Caco-2 (cell line): ENCODE measurements at places on chromosomes 4 and X.

GRCh38 chr4:24508541-24508940 lies 75.8 kb downstream of the DHX15 start:
- H3K27ac ChIP-seq: no peak overlapping the region
- no peak overlapping the region for H3K4me3 ChIP-seq
- no peak for DNase-seq
- no peaks in the 10 kb centered on the region for H3K36me3 ChIP-seq
- no peaks in the 10 kb centered on the region for H3K4me1 ChIP-seq

DNA sequence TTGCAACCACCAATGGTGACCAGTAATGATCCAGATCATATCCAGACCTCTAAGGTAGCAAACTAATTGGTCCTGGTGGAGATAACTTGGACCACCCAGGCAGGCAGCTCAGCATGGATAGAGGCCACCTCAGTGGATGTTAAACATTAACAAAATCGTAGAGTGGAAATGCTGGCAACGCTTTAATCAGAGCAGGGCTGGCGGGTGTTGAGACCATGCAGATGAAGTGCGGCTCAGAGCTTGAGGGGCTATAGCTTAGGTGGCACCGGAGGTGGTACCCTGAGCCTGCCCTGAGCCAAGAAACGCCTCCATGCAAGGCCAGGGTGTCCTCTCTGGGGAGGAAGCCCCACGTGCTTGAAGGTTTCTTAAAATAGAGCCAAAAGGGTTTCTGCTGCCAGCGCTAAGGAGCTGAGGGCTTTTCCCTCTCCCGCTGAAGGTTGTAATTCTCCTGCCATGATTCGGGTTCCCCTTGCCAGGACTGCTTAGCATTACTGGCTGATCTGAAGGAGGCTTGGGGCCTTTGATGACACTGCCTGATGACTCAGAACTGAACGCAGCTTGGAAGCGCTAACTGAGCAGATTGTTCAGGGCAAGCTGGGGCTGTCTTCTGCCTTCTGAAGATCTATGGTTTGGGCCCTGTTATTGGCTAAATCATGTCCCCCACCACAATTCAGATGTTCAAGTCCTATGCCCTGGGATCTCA lies 177.8 kb upstream of the ATP6AP2 start:
- no peaks in the 10 kb centered on the region for H3K4me1 ChIP-seq
- H3K27me3 ChIP-seq: no peaks in the 10 kb centered on the region

DNA sequence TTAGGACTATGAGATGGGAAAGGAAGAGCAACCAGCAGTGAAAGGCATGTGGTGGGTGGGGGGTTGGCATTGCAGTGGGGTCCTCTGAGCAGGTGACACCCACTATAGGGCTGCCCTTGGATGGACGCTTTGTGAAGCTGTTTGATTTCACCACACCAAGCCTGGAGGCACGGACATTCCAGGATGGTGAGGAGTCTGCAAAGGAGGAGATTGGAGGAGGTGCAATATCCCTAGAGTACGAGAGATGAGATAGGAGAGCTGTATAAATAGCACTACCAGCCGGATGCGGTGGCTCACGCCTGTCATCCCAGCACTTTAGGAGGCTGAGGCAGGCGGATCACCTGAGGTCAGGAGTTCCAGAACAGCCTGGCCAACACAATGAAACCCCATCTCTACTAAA lies 42.3 kb downstream of the SHOX start:
- DNase-seq: no peak
- H3K36me3 ChIP-seq: no peaks in the 10 kb centered on the region
- H3K27me3 ChIP-seq: no peaks in the 10 kb centered on the region
- no peak overlapping the region for H3K27ac ChIP-seq
- H3K4me1 ChIP-seq: no peaks in the 10 kb centered on the region
- no peak overlapping the region for H3K4me3 ChIP-seq

DNA sequence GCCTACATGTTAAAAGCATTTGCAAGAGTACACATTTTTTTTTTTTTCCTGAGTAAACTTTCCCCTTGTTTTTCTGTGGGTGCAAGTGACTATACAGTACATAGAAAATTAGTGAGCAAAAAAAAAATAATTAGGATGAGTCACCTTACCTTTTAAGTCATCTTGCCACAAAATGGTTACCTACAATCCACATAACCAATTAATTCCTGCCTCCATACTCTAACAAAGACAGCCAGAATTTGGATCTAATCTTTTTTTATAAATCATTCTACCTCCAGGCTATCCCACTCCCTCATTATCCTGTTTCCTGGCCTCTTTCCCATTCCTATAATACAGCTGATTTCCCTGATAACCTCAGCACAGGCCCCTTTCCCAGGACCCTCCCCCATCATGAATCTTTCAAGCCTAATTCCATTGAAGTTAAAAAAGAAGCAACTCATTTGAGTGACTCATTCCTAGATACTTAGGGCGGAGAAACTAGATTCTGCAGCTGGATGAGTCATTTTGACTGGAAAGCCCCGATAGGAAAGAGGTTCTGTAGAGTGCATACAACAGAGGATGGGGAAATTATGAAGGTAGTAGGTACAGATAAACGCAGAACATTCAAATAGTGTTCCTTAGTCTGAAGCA lies 128.2 kb downstream of the C4orf51 start:
- no peaks in the 10 kb centered on the region for H3K36me3 ChIP-seq
- no peaks in the 10 kb centered on the region for H3K27me3 ChIP-seq

DNA sequence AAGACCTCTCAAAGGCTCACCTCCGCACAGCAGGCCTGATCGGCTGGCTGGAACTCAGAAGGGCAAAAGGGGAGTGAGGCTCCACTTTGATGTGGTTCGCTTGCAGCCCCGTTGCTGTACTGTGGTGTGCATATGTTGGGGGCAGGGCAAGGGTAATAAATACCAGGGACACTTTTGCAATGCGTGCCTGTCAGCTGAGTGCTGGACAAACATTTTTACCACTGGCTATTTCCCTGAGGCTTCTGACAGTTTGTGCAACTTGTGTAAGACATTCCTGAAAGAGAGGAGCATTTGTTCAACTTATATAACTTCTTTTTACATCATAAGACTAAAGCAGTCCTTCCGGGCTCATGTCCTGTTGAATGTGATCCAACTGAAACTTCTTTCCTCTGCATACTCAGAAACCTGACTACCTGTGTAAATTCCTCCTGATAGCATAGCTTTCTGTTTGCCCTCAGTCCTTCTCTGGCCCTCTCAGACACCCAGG lies 82.3 kb downstream of the SPRY1 start:
- H3K27ac ChIP-seq: peak overlapping the region; percentile 97
- H3K4me3 ChIP-seq: no peak overlapping the region
- H3K4me1 ChIP-seq: peaks cover 48% of the 10 kb centered on the region
- no peaks in the 10 kb centered on the region for H3K36me3 ChIP-seq
- DNase-seq: peak; percentile 95

- H3K4me1 ChIP-seq: no peaks in the 10 kb centered on the region
- H3K4me3 ChIP-seq: no peak overlapping the region
- H3K27me3 ChIP-seq: no peaks in the 10 kb centered on the region
- no peak overlapping the region for H3K27ac ChIP-seq
Measured at GRCh38 chr4:187204389-187204918, 480.8 kb upstream of the FAT1 start.

DNA sequence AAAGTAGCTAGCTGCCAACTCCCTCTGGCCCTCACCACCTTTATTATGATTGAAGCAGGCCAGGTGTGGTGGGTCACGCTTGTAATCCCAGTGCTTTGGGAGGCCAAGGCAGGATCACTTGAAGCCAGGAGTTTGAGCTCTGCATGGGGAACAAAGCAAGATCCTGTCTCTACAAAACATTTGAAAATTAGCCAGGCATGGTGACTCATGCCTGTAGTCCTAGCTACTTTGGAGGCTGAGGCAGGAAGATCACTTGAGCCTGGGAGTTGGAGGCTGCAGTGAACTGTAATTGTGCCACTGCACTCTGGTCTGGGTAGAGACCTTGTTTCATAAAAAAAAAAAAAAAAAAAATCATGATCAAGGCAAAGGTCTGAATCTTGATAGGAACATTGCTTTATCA lies 467.0 kb upstream of the DIPK2B start:
- no peaks in the 10 kb centered on the region for H3K27me3 ChIP-seq
- no peak overlapping the region for H3K4me3 ChIP-seq
- no peak overlapping the region for H3K27ac ChIP-seq
- H3K36me3 ChIP-seq: no peaks in the 10 kb centered on the region

DNA sequence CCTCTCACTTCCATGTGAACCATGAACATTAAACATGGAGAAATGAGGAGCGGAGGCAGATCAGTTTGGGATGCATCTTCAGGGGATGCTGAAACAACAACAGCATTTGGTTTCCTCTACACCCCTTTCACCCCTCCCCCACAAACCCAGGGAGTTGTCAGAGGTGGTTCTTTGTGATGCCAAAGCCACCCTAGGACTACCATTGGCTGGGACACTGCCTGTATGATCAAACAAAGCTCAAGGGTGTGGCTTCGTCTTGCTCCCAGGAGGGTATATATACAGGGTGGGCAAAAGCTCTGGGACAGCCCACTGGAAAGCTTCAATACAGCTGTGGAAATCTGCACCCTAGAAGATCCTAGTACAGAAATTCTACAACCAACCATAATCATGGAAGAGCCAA lies at the start of gene SPANXN4:
SPANXN4 (plus strand) TSS at position 301 of the 400 bp plus-strand sequence; CDS start at position 388, 87 bp downstream.
- H3K4me3 ChIP-seq: no peak within 1 kb of the TSS
- no peaks in the 10 kb centered on the region for H3K36me3 ChIP-seq
- no peak for DNase-seq

DNA sequence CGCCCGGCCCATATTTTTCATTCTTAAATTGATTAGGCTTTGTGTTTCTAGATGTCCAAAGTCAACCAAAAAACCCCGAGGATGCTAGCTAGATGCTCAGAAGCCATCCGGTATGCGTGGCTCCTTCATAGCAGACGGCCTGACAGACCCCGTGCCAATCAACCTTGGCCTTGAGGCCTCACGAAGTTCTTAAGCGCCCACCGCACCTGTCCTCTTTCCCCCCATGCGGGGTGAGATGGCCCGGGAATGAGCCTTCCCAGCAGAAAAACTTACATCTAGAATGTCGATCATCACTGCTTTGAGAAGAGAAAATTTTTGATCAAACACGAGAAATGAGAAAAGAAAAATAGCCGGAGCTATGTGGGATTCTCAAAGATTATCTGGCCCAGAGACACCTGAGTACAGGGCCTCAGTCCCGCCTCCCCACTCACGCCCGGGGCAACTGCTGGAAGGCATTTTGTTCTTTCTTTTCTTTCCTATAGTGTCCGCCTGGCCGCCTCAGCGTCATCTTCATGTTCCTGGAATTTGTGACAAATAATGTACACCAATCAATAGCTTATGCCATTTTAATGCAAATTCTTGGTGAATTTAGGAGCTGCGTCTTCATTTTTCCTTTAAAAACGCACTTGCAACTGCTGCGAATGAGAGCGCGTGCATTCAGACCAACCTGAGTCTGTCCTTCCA lies 1.6 kb upstream of the NAT8L start:
- no peaks in the 10 kb centered on the region for H3K27me3 ChIP-seq
- no peak overlapping the region for H3K27ac ChIP-seq
- no peak overlapping the region for H3K4me3 ChIP-seq
- no peaks in the 10 kb centered on the region for H3K36me3 ChIP-seq
- no peak for DNase-seq

GRCh38 chrX:30971774-30972603 lies 82.9 kb upstream of the TAB3 start:
- H3K4me3 ChIP-seq: no peak overlapping the region
- no peak overlapping the region for H3K27ac ChIP-seq
- DNase-seq: peak; percentile 21
- H3K36me3 ChIP-seq: no peaks in the 10 kb centered on the region
- no peaks in the 10 kb centered on the region for H3K4me1 ChIP-seq

DNA sequence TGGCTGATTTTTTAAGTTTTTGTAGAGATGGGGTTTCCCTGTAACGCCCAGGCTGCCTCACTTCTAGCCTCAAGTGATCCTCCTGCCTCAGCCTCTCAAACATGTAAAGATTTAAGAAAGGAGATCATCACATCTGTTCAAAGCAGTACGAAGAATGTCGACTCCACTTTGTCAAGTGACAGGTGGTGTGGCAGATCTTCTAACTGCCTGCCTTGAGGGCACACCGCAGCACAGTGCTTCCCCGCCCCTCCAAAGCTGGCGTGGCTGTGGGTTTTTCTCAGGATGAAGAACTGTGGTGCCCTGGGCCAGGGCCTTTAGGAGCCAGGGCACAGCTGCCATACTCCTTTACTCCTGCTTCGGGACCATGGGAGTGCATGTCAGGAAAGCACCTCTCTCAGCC lies 43.3 kb upstream of the MTNR1A start:
- H3K36me3 ChIP-seq: no peaks in the 10 kb centered on the region; the same call in none of the 2 replicates
- H3K27ac ChIP-seq: no peak overlapping the region
- no peak for DNase-seq
- no peaks in the 10 kb centered on the region for H3K27me3 ChIP-seq

DNA sequence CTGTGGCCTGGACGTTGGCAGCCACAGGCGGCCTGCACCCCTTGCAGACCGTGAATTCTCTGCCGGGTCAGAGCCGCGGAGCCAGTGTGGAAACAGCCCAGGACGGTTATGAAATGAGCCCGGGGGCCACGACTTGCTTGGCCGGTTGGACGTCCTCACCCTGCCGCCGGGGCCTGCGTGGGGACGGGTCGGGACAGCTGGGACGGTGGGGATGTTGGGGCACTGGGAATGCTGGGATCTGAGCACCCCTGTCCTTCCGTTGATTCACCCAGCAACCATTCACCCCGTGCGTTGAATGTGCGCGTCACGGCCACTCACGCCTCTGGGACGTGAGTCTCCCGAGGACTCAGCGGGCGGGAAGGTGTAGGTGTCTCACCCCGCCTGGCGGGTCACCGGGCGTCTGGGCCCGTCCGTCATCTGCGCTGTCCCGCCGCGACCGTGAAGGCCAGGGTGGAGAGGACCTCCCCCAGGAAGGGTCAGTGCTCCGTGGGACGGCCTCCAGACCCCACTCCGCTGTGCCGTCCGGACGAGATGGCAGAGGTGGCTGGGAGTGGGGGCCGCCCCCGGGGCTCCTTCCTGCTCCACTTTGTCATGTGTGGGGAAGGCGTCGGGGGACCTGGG lies 4.5 kb upstream of the PLCXD1 start:
- no peaks in the 10 kb centered on the region for H3K27me3 ChIP-seq
- peak overlapping the region; percentile 55 for H3K4me3 ChIP-seq
- H3K27ac ChIP-seq: peak overlapping the region; percentile 78
- peak; percentile 82 for DNase-seq
- peaks cover 19% of the 10 kb centered on the region; the same call in 1 of the 2 replicates for H3K4me1 ChIP-seq

DNA sequence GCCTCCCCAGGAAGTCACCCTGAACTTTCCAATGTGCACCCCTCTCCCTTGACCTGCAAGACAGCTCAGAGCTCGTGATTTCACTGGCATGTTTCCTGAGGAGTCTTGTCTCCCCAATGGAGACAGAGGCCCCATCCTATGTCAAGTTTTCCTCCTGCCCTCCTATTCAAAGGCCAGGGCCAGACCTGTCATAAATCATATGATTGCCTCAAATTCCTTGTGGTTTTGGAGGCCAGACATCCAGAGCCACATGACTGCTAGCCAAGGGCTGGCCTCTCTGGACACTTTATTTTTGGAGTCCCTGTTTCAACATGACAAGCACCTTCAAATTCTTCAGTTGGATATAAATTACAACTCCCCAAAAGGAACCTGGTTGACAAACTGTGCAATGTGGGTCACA lies 76.0 kb upstream of the TFDP3 start:
- no peaks in the 10 kb centered on the region for H3K27me3 ChIP-seq
- no peak for DNase-seq
- no peak overlapping the region for H3K27ac ChIP-seq
- H3K4me1 ChIP-seq: no peaks in the 10 kb centered on the region
- H3K4me3 ChIP-seq: no peak overlapping the region

GRCh38 chr4:114780205-114780604 lies 181.6 kb downstream of the UGT8 start:
- no peaks in the 10 kb centered on the region for H3K27me3 ChIP-seq
- H3K4me1 ChIP-seq: no peaks in the 10 kb centered on the region
- no peak overlapping the region for H3K4me3 ChIP-seq

GRCh38 chr4:86934771-86935565 lies at the start of gene AFF1:
TSS of gene AFF1 (plus strand) at chr4:86935011. CDS start at chr4:86948534, 13,523 bp downstream.
- H3K36me3 ChIP-seq: no peaks in the 10 kb centered on the region
- DNase-seq: peak; percentile 93
- H3K4me1 ChIP-seq: peaks cover 22% of the 10 kb centered on the region
- H3K27ac ChIP-seq: peak within 1 kb of the TSS; percentile 89
